ENCODE measurements at places on chromosomes 2 and 18.

- no peak for DNase-seq
Observed at GRCh38 chr2:1594123-1594372, 150.3 kb downstream of the PXDN start.

- no peak for DNase-seq
Observed at GRCh38 chr2:115183144-115183543, 740.7 kb downstream of the DPP10 start.

DNA sequence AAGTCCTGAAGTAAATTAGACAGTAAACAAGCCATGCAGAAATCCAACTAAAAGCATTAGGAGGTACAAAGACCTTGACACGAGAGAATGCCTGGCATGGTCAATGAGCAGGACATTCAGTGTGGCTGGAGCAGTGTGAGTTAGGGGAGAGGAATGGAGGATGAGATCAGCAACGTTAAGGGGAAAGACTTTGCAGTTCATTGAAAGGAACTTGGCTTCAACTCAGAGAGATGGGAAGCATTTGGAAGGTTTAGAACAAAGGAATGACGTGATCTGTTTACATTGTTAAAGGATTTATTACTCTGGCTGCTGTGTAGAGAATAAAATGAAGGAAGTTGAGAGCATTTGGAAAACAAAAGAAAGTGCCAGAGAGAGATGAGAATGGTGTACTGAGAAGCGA is 621.3 kb downstream of the XIRP2 start:
- no peak for DNase-seq

GRCh38 chr2:16767789-16768476 is 102.3 kb upstream of the CYRIA start:
- DNase-seq, result no peak
